Esophagus muscularis mucosa (tissue), 4 donors: ENCODE measurements at places on chromosomes 4 and X. TPM values are rescaled to one million over a fixed set of nuclear protein-coding genes. Genes with fewer than 3 reads are reported as not detected.

DNA sequence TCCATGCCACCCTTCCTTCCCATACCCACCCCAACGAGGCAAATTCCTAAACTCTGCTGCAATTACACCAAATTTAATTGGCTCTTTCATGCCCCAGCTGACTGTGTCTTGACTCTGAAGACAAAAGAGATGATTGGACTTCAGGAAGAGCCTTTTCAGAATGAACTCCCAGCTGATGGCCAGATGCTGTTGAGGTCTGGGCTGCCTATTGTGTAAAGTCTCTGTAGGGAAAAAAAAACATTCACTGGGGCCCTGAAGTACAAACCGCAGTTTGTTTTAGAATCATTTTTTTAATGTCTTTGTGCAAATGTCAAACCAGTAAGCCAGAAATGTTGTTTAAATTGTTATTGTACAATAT is 174.8 kb downstream of the HHIP start:
- H3K27ac ChIP-seq, result no peak overlapping the region
- no peak overlapping the region for H3K4me3 ChIP-seq
- no peaks in the 10 kb centered on the region for H3K4me1 ChIP-seq
- no peak for DNase-seq

DNA sequence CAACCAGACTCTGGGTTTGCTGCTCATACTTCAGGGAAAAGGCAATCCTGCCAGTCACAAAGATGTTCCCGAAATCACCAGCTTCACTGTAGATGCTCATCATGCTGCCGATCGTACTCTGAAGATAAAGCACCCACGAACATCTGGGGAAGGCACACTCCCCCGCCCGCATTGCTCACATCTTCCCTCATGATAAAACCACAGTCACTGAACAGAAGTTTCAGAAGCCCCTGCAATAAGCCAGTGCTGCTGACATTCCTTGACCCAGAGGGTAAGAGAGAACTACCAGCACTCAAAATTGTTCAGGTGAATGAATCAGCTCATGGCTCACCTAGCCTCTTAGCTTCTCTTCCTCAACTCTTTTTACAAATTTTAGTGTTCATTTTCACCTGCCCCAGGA is 43.1 kb downstream of the SRPX2 start:
- H3K36me3 ChIP-seq, result peaks cover 25% of the 10 kb centered on the region
- no peaks in the 10 kb centered on the region for H3K4me1 ChIP-seq
- H3K27me3 ChIP-seq, result no peaks in the 10 kb centered on the region
- DNase-seq, result no peak
- no peak overlapping the region for H3K27ac ChIP-seq

DNA sequence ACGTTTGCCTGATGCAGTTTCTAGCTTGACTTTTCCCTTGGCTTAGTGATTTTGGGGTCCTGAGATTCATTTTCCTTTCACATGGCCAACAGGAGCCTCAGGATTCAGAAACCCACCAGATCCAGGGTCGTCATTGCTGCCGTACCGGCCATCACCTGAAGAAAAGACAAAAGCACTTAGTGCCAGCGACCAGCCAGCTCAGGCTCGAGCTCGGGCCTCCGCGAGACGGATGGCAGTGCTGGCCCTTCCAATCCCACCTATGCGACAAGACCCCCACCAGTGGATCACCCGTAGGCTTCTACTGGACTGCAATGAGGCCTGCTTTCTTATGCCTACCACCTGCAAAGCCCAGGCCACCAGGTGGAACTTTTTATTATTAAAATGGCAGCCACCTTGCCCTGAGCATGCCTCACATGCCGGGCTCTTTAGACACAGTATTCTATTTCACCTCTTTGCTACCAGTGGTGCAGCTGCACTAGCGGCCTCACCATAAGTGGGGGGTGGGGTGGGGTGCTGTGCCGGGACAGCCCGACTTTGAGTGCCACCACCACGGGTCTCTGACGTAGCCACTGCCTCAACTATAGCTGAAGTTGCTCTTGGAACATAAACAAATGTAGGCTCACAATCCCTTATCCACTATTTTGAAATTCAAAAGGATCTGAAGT is 84.3 kb downstream of the MTMR1 start:
- H3K4me1 ChIP-seq, result no peaks in the 10 kb centered on the region
- H3K27ac ChIP-seq, result no peak overlapping the region
- DNase-seq, result no peak
- no peaks in the 10 kb centered on the region for H3K27me3 ChIP-seq

- H3K27me3 ChIP-seq, result no peaks in the 10 kb centered on the region
- no peaks in the 10 kb centered on the region for H3K36me3 ChIP-seq
- H3K27ac ChIP-seq, result peak overlapping the region; percentile 26
- DNase-seq, result no peak
Observed at GRCh38 chrX:21926527-21927278, 13.8 kb upstream of the SMS start.

DNA sequence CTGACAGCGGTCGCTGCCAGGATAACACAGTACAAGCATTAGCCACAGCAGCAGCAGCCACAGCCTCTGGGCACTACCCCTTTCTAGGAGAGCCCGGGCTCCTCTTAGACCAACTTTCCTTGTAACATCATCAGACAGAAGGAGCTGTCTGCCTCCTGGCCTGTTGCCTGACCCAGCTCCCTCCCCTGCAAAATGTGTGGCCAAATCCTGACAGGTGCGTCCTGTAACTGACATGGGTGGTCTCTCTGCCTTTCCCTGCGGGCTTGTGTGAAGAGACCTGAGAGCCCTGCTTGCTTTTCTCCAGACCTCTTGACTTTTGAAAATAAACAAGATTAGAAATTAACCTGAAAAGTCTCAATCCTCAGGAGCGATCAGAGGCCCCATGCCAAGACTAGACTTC is 824.9 kb downstream of the RAPGEF2 start:
- no peak for DNase-seq
- H3K4me1 ChIP-seq, result no peaks in the 10 kb centered on the region
- H3K4me3 ChIP-seq, result no peak overlapping the region

Gene IL13RA1
- total RNA-seq, result 83.2 TPM

DNA sequence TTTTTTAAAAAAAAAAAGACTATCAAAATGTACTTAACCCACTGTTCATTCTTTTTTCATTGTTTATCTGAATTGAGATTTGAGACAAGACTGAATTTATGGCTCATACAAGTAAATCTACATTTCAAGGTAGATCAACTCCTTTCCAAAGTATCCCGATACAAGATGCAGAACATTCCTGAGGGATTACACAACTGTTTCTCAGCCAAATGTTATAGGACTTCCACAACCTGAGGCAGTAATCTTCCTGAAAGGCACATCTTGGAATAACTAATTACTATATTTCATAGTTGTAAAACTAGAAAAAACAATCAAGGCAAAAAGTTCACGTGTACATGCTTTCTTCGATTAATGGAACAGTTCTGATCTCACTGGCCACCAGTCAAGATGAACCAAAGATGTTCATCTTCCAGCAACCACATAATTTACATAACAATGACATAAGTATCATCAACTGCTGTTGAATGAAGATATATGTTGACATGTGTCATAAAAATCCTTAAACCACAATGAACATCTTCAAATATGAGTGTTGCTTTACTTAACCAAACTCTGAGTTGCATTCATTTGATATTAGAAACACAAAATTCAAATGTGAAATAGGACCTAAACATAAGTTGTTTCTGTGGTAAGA is 225.2 kb upstream of the DKK2 start:
- H3K27me3 ChIP-seq, result no peaks in the 10 kb centered on the region
- no peak overlapping the region for H3K4me3 ChIP-seq
- no peaks in the 10 kb centered on the region for H3K36me3 ChIP-seq
- DNase-seq, result no peak
- no peak overlapping the region for H3K27ac ChIP-seq

Gene GDPD2
- total RNA-seq, result not detected

- no peaks in the 10 kb centered on the region for H3K4me1 ChIP-seq
- no peak overlapping the region for H3K4me3 ChIP-seq
- no peak overlapping the region for H3K27ac ChIP-seq
- DNase-seq, result no peak
- H3K27me3 ChIP-seq, result no peaks in the 10 kb centered on the region
- H3K36me3 ChIP-seq, result no peaks in the 10 kb centered on the region
Observed at GRCh38 chr4:183326853-183327252, 4.6 kb upstream of the CLDN24 start.

Gene KIF4A
- 0.06 TPM for total RNA-seq

GRCh38 chr4:13988353-13989305 is 361.1 kb upstream of the BOD1L1 start:
- no peak overlapping the region for H3K4me3 ChIP-seq
- H3K27ac ChIP-seq, result peak overlapping the region; percentile 17
- no peaks in the 10 kb centered on the region for H3K36me3 ChIP-seq
- H3K27me3 ChIP-seq, result no peaks in the 10 kb centered on the region

DNA sequence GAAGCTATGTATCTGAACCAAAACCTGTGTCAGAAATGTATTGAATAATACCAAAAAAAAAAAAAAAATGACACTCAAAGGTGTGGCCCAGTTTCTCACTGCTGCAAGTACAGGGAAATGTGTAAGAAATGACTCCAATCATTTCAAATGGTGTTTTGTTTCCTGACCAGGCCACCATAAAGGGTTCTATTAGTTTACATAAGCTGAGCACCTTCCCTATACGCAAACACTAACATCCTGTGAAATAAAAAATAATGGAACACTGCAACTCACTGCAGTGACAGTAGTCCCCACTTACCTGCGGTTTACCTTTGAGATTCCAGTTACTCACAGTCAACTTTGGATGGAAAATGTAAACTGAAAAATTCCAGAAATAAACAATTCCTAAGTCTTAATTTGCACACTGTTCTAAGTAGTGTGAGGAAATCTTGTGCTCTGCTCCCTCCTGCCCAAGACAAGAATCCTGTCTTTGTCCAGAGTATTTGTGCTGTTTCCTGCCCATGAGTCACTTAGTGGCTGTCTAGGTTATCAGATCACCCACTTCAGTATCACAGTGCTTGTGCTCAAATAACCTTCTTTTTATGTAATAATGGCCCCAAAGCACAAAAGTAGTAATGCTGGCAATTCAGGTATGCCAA is 265.3 kb downstream of the RCHY1 start:
- H3K36me3 ChIP-seq, result no peaks in the 10 kb centered on the region
- DNase-seq, result no peak
- no peaks in the 10 kb centered on the region for H3K27me3 ChIP-seq
- no peak overlapping the region for H3K27ac ChIP-seq

- H3K27me3 ChIP-seq, result no peaks in the 10 kb centered on the region
- no peak overlapping the region for H3K27ac ChIP-seq
- H3K4me1 ChIP-seq, result no peaks in the 10 kb centered on the region
Observed at GRCh38 chr4:183816882-183817509, 88.1 kb upstream of the STOX2 start.

DNA sequence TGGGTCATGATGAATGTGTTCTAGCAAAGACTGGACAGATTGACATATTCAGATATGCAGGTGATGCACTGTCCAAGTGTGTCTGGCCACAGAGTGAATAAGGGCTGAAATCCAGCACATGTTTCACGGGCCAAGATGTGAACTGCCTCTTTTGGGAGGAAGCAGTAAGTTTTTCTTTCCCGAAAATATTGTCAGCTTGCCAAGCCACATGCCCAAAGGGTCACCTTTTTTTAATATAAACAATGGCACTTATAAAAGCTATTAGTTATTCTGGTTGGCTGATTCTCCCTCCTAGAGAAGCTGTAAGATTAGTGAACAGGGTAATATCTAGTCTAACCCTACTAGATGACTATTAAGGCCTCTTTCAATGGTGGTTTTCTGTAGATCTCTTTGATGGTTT is 1.5 kb upstream of the EDNRA start:
- H3K4me1 ChIP-seq, result peaks cover 12% of the 10 kb centered on the region
- H3K27ac ChIP-seq, result no peak overlapping the region
- H3K4me3 ChIP-seq, result no peak overlapping the region
- no peaks in the 10 kb centered on the region for H3K36me3 ChIP-seq

Gene NHSL2
- total RNA-seq, result 20.8 TPM

DNA sequence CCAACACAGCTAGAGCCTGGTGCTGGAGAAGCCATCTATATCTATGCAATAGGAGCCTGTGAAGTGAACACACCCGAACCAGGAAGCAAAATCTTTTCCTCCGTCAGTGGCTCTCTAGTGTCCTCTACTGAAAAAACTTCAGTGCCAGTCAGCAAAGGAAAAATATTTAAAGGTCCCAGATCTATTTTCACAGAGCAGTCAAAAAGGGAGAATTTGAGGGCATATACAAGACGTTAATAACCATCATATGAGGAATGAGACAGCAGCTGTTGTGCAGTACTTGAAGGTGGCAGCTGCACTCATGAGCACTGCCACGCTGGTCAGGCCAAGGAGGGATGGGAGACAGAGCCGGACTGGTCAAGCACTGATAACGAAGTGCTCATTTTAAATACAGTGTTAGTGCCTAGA is 14.4 kb downstream of the MCUB start:
- no peak overlapping the region for H3K4me3 ChIP-seq
- no peak overlapping the region for H3K27ac ChIP-seq
- H3K4me1 ChIP-seq, result no peaks in the 10 kb centered on the region
- no peak for DNase-seq

- H3K27ac ChIP-seq, result no peak overlapping the region
- DNase-seq, result no peak
- H3K36me3 ChIP-seq, result no peaks in the 10 kb centered on the region
- H3K4me3 ChIP-seq, result no peak overlapping the region
Observed at GRCh38 chr4:176217510-176217909, 22.1 kb upstream of the SPATA4 start.

DNA sequence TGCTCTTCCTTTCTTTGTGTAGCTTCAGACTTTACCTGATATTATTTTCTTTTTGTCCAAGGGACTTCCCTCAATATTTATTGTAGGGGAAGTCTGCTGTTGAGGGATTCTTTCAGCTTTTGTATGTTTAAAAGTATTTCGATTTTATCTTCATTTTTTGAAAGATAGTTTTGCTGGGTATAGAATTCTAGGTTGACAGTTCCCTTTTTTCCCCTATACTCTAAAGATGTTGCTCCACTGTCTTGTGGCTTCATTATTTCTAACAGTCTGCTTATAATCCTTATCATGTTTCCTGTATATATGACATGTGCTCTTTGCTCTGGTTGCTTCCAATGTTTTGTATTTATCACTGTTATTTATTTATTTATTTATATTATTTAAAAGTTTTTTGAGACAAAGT is 57.3 kb downstream of the CYTL1 start:
- no peak for DNase-seq
- no peaks in the 10 kb centered on the region for H3K4me1 ChIP-seq
- H3K27me3 ChIP-seq, result no peaks in the 10 kb centered on the region
- no peak overlapping the region for H3K27ac ChIP-seq
- H3K36me3 ChIP-seq, result no peaks in the 10 kb centered on the region

GRCh38 chr4:8384397-8385060 is 56.0 kb downstream of the ACOX3 start:
- no peaks in the 10 kb centered on the region for H3K27me3 ChIP-seq
- DNase-seq, result no peak
- H3K4me1 ChIP-seq, result peaks cover 25% of the 10 kb centered on the region
- peaks cover 90% of the 10 kb centered on the region for H3K36me3 ChIP-seq
- peak overlapping the region; percentile 22 for H3K27ac ChIP-seq
- no peak overlapping the region for H3K4me3 ChIP-seq

DNA sequence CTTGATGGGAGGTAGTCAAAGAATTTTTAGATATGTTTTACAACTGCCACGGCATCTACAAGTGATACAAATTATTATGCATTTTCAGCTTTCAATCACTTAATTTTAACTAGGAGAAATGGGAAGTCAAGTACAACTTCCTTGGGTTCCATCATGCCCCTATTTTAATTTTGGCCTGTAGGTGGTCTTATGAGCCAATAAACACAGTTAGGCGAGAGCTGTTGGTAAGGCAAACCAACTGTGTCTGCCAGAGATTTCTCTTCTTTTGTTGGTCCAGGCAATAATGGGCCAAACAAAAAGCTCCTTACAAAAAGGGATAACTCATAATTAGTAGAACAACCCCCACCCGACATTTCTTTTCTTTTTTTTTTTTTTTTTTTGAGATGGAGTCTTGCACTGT is 63.3 kb upstream of the ARX start:
- H3K36me3 ChIP-seq, result no peaks in the 10 kb centered on the region
- H3K27me3 ChIP-seq, result no peaks in the 10 kb centered on the region
- no peak for DNase-seq
- H3K4me3 ChIP-seq, result no peak overlapping the region
- H3K27ac ChIP-seq, result no peak overlapping the region
- no peaks in the 10 kb centered on the region for H3K4me1 ChIP-seq
